ENCODE measurements at places on chromosomes 5 and 9.

DNA sequence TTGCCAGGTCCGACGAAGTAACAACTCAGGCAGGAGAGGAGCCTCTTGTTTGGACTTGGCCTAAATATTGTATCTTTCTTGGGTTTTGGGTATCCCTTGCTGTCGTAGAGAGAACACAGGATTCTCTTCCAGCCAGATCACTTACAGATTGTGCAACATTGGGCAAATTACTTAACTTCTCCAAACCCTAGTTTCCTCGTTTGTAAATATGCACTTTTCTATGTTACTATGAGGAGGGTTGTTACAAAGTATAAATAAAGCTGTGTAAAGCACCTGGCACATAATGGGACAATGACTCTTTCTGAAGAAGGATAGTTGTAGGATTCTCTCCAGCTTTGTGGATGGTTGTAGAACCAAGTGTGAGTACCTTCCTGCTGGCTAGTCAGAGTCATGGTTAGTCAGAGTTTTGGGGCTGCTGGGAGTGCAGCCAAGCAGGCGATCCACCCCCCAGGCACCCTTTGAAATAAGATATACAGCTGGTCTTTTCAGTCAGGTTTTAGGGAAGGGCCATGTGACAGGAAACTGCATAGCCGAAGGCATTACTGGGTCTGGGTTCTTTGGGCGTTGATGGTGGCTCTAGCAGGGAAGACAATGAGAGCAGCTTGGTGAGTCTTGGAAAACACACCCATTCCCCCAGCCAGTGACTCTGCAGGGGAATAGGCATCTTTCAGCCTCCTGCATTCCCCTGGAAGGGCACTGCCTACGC is 49.9 kb upstream of the GDNF start:
- DNase-seq: no peak

DNA sequence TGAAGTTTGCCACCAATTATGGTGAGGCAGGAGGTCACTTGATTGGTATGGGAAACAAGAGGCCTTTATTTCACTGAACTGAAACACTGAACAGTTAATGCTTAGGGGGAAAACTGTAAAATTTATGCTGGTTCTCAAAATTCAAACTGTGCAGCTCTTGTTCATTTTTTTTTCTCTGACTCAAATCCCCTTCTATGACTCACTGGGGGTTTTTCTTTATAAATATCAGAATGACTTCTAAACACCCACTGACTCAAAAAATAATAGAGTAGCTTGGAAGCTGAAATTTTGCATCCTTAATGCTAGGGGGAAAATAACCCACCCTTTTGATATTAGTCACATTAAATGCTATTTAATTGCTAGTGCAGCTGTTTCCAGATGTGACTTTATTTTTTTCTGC is 24.1 kb upstream of the OTP start:
- no peak for DNase-seq

DNA sequence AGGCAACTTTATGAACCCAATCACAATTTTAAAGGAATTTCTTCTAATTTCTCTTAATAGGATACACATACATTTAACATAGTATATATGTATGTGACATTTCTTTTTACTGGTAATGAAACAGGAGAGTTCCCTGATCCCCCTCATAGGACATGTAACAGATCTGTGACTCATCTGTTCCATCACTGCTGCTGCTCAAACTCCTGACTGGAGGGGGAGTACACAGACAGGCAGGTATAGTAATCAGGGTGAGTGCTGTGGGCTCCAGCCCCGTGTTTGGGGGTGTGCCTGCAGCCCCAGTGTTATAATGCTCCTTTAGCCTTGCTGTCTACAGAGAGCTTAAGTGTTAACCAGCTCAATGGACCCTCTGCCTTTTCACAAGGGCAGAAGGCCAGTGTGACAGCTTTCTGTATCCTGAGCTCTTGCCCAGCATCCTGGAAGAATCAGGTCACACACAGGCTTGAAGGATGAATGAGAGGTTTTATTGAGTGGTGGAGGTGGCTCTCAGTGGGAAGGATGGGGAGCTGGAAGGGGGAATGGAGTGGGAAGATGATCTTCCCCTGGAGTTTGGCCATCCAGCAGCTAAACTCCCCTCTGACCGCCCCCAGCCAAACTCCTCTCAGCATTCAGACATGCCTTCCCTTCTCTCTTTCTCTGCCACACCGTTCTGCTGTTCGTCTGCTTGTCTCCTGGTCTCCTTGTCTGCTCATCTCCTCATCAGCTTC is 161.3 kb downstream of the ZNF608 start:
- no peak for DNase-seq

GRCh38 chr9:101326035-101326434 is 58.8 kb downstream of the BAAT start:
- no peak for DNase-seq

DNA sequence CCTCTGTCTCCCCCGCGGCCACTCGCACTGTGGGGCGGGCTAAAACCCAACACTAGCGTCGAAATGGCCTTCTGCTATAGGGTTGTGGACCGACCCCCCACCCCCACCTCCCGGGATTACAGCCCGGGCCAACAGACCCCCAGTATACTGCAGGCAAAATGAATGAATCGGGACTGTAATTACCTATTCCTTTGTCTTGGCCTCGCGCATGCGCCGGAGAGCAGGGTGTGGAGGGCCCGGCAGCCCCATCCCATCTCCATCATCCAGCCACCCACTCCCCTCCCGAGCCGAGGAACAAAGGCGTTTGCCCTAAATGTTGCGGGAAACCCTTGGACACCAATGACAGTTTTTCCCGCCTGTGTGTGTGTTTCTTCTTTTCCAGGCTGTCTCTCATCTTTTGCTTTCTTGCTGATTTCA is 1.6 kb downstream of the BASP1 start:
- DNase-seq: no peak

Data from effector CD4-positive, alpha-beta T cell (primary cell).